ENCODE measurements at places on chromosomes 3 and 15.
A peak's percentile ranks its signal among the peaks of the same experiment; 100 is the strongest.

DNA sequence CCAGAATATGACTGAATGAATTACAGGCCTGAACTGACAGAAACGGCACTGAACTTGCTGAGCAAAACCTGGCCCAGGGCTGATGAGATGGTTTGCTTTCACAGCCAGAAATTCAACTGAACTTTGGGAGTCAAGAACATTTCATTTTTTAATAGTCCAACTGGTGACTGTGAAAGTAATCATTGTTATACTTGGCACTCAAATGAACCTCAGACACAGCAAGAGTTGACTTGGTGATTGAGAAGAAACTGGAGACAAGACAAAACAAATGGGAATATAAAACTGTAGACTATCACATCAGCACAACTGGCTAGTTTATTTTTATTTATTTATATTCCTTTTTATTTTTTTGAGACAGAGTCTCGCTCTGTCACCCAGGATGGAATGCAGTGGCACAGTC lies 858.9 kb upstream of the CFAP20DC start:
- DNase-seq: no peak

DNA sequence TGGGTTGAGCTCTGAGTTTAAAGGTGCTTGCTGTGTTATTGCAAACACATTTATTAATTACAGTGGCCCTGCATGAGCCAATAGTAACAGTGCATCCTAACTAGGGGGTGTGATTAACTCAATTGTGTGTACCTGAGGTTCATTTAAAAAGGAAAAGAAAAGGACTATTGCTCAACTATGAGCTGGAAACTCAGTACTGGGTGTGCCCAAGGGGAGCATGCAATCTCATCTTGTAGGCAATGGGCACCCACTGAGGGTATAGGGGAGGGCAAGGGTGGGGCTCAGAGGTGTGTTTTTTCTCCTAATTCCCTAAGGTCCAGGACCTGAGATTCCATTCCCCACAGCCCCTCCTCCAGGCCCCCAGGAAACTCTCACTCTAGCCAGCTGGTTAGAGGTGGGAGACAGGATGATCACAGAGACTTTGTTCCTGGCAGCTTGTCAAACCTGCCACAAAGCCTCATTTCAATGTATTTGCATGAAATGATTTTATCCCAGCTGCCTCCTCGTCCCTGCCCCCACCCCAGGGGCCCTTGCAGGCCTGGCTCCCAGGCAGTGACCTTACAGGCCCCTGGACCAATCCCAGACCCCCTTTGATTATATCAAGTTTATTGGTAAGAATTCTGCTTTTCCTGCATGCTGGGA lies 220.7 kb downstream of the TBC1D2B start:
- DNase-seq: no peak

DNA sequence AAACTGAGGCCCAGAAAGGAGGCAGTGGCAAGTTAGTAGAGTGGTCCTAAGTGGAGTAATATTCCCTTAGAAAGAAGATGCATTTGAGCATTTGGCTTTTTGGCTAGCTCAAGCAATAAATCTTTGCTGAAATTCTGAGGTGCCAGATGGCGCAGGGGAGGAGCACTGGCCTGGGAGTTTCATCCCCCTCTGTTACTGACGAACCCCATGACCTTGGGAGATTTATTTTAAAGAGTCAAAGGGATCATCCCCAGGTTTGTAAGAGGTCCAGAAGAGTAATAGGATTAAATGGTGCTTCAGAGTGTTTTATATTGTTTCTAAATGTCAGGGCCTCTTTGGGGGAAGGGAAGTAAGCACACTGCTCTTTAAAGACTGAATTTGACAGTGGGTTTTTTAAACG lies 85.1 kb upstream of the PIAS1 start:
- DNase-seq: no peak

GRCh38 chr15:88509321-88509720 lies 37.2 kb downstream of the DET1 start:
- no peak for DNase-seq

DNA sequence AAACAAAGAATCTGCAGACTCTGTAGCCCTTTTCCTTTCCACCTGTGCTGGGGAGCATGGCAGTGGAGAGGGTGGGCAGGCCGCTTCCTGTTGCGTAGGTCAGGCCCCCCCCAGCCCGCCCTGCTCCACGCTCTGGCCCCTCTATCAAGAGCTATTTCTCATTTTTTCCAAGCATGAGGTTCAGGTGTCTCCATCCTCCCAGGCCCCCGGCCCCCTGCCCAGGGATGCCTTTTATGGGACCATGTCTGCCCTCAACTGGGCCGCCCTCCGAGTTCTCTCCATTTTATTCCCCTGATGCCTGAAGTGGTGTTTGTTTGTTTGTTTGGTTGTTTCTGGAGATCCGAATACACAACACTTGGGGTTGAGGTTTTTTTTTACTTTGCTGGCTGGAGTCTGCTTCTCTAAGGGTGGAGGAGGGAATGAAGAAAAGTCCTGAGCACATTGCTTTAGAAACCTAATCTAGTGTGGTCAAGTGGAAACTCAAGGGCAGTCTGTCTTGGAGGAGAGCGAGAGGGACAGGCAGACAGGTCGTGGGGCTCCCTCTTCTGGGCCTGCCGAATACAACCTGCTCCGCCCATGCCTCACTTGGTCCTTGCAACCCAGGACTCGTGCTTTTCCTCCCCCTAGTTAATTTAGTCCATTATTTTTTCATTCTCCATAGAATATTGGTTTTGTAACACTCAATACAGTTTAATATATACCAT lies 176.5 kb upstream of the LYSMD4 start:
- no peak for DNase-seq

DNA sequence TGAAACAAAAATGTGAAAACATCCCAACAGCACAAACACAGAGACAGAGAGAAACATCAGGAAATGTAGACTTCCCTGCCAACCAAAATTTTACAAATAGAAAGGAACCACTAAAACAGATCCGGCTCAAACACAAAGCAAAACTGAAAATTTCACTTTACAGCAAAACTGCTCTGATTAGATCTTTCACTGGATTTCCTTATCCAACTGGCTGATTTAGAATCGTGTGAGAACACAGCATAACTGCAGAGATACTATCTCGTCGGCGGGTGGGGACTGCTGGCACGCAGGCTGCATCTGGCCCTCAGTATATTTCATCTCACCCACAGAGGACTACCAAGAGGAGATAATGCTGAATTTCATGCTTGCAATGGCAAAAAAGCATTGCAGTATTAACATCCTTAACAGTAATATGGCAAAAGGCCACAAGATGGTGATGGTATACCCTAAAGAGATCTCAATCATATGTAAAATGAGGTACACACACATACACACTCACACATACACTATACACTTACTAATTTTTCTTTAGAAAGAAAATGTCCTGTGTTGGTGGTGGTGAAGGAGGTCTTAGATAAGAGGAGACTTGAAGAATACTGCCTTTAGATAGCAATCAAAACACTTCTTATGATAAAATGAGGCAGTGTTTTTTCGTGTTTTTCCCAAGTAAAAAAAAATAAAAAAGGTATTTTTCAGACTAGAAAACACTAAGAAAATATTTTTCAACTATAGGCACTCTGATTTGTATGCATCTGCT lies 10.6 kb upstream of the LEO1 start:
- peak; percentile 81 for DNase-seq

- no peak for DNase-seq
Observed at GRCh38 chr3:136277634-136278033, 27.5 kb downstream of the PCCB start.

- no peak for DNase-seq
Observed at GRCh38 chr15:51119120-51119519, 24.4 kb upstream of the TNFAIP8L3 start.

DNA sequence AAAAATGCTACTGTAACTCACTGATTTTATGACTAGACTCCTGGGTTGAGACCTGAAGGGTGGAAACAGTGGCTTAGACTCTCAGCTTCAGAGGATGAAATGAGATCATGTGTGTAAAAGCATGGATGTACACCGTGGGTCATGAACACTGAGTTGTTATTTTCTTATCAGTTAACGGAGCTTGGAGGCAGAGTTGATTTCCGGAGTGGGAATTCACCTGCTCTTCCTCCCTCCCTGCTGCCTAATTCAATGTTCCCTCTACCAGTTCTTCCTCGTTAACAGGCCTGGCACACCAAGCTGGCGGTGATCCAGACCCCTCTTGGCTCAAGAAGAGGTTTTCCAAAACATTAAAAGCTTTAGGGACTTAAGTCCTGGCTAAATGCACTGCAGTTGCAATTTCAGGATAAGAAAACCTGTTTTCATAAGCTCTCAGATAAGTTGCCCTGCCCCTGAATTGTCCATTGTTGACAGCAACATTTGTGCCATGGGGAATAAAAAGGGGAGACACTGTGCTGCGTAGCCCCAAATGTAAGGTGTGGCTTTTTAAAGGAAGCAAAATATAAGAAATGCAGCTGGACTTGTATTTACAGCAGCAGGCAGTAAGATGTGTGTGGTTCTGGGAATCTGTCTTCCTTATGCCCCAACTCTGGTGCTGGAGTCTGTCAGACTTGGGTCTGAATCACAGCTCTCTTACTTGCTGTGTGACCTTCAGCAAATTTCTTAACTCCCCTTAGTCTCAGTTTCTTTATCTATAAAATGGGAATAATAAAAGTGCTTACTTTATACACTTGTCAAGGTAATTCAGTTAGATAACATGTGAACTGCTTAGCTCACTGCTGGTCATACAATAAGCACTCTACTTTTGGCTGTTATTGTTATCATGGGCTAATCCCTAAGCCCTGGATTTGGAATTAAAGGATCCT lies 9.9 kb downstream of the PDIA5 start:
- DNase-seq: no peak

- no peak for DNase-seq
Observed at GRCh38 chr3:85004147-85004546, 45.4 kb downstream of the CADM2 start.

All from AG09309 (cell line).